MG63 (cell line): ENCODE measurements at places on chromosomes 6 and 20. TPM values are rescaled to one million over a fixed set of nuclear protein-coding genes. Genes with fewer than 3 reads are reported as not detected.

TINAG gene
- not detected in 2 replicates for total RNA-seq

BPIFB1 gene
- total RNA-seq, result not detected in 2 replicates

VSTM2L gene
- total RNA-seq, result 0.81 and 4.0 TPM in 2 replicates

- no peak for DNase-seq
Measured at GRCh38 chr6:108565091-108565766, 4.5 kb downstream of the FOXO3 start.

DNA sequence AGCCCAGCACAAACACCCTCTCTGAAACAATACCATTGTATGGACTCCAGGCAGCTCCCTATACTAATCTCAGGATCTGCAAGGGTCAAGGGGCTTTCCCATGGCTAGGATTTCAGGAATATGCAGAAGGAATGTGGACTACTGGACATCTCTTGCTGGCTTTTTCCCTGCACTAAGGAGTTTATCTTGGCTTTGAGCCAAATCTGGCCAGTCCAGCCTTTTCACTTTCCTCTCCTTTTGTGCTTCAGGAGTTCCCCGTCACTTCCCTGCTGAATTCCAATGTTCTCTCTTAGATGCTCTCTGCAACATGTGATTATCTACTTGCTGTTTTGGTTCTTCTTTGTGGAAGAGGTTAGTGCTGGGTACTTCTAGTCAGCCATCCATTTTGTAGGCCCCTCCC, 568.2 kb downstream of the HDGFL1 start:
- no peak for DNase-seq

GRCh38 chr20:10705801-10706459, 32.1 kb upstream of the JAG1 start:
- DNase-seq, result no peak

DNA sequence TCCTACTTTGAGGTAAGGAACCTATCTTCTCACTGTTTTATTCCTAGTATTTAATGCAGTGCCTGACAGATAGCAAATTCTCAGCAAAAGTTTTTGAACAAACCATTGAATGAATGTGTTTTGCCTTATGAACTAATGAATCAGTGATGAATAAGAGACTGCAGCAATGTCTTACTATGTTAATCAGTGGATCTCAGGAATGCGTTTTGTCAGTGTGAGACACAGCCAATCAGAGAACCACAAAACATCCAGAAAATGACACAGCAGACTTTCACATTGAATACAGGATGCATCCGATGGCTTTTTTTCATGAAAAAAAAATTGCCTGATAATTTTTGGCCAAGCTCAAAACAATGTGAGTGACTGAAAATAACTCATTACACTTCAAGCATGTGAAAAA, 270.5 kb downstream of the BMP2 start:
- DNase-seq, result no peak

DNA sequence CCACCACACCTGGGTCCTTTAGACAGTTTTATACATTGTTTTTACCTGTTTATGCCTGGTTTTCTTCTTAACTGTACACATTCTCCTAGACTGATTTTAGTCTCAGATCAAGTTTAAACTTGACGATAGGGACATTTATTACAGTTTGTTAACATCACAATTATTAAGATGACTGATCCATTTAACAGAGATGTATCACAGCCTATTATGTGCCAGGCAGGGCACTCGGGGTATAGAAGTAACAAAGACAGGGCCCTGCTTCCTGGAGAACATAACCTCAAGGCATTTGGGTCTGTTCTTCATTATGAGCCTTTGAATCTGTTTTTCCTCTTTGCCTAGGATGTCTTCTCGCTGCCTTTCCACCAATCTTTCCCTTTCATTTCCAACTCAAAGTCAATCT, 380.5 kb downstream of the ESR1 start:
- no peak for DNase-seq

- no peak for DNase-seq
Measured at GRCh38 chr6:5054245-5054873, 30.8 kb upstream of the PPP1R3G start.

DNA sequence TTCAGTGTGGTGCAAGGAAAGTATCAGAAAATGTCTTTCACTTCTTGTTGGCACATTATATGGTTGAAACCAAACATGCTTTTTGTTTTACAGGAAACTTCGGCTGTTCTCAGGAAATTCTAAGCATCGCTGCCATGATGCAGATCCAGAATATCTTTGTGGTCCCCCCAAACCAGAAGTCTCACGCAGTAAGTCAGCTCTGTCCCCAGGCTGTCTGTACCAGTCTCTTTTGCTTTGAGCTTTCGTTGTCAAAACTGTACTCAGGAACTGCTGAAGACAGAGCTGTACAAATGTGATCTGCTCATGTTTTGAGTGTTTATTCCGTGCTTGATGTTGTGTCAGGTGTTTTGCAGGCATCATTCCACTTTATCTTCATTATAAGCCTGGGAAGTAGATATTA, 59.6 kb downstream of the DHX35 start:
- no peak for DNase-seq

DNA sequence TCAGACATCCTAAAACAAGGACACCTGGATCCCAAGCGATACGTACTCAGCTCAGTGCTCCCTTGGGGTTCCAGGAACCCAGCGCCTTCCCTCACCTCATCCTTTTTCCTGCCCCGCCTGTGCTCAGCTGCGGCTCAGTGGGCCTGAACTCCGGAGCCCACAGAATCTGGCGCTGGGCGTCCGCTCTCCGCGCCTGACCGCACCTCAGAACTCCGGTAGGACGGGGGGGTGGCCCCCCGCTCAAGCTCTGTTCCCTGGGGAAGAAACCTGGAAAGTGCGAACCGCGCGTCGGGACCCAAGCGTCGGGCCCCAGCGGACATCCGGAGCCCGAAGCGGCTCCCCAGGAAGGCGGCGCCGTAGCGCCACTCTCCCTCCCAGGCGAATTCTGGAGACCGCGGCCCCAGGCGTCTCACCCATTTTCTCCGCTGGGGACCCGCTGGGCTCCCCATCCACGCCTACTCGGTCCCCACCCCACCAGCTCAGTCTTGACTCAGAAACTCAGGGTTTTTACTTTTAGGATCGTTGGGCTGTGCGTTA, 336 bp upstream of the LY6G5C start:
- peak; percentile 20 for DNase-seq

DNA sequence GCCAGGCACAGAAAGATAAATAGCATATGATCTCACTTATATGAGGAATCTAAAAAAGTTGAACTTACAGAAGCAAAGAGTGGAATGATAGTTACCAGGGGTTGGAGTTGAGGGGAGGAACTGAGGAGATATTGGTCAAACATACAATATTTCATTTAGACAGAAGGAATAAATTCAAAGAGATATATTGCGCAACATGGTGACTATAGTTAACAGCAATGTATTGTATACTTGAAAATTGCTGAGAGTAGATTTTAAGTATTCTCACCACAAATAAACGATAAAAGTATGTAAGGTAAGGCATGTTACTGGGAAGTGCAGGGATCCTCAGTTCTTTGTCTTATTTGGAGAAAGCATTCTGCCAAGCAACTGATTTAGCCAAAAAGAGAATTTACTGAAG, 171.9 kb downstream of the LMBRD1 start:
- no peak for DNase-seq

GRCh38 chr6:166924531-166924930, 31.8 kb downstream of the RNASET2 start:
- no peak for DNase-seq

- no peak for DNase-seq
Measured at GRCh38 chr6:140039364-140039763, 664.9 kb upstream of the CITED2 start.

DNA sequence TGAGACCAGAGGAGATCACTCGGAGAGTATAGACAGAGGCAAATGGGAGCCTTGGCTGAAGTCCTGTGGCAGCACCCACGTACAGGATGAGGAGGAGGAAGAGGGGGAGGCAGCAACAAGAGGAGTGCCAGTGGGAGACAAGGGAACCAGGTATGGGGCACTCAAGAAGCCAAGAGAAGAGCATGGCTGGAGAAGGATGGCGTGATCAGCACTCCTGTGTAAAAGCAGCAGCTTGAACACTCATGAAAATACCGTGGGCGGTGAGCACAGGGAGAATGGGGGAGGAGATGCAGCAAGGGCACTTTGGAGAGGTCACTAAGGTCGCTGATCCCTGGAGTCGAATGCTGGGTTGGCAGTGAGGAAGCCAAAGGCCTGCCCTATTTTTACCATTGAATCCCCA, 51.2 kb upstream of the PRND start:
- DNase-seq, result no peak

DNA sequence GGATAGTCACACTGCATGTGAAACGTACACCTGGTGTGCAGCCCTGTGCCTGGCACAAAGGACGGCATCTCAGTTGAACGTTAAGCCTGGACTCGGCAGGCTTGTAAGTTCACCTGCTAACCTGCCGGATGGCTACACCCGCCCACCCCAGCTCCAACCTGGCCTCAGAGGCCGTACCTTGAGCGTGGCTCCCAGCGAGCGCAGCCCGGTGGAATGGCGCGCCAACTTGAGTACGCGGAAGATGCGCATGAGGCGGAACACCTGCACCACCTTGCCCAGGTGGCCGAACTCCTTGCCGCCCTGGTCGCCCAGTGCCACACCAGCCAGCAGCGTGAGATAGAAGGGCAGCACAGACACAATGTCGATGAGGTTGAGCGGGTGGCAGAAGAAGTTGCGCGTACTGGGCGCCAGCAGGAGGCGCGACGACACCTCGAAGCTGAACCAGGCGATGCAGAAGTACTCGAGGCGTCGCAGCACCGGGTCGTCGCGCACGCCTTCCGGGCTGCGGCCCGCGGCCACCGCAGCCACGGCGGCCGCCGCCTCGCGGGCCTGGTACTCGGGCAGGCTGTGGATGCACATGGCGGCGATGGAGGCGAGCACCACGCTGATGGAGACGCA, 3.3 kb downstream of the KCNS1 start:
- no peak for DNase-seq

DNA sequence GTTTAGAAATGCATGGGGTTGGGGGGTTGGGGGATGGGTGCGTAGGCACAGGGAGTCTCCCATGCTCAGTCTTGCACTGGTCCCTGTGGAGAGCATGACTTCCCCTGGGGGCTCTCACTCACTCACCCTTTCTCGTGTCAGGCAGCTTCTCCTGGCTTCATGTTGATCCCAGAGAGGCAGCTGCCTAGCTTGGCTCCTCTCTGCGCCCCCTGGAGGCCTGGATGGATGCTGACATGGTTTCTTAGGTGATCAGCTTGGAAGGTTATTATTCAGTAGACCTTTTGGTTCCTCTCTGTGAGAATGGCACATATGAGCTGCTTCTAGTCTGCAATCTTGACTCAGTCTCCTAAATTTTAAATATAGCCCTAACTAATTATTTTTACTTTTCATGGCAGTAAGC, 109.3 kb upstream of the FAM83B start:
- DNase-seq, result no peak

DNA sequence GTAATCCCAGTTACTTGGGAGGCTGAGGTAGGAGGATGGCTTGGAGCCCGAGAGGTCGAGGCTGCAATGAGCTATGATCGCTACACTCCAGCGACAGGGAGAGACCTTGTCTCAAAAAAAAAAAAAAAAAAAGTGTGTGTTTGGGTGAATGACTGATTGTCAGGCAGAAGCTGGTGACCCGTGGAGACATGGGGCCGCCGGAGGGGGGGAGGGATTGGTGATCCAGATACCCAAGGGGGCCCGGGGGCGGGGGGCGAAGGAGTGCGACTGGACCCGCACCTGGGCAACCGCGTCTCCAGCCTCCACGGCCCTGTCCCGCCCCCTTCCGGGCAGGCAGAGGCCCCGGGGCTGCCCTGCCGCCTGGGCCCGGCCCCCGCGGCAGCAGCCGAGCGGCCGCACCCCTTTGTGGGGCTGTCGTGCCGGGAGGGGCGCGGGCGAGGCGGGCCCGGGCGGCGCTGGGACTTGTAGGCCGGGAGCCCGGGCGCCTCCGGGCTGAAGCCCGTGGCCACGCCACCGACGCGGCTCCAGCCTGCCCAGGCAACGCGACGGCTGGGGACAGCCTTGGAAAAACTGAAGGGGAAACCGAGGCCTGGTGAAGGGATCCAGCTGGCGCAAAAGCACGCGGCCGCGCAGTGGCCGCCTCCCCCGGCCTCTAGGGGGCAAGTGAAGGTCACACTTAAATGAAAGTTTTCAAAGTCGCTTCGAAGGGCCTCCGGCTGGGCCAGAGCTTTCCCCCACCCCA, 2.1 kb upstream of the RBM38 start:
- peak; percentile 67 for DNase-seq

DNA sequence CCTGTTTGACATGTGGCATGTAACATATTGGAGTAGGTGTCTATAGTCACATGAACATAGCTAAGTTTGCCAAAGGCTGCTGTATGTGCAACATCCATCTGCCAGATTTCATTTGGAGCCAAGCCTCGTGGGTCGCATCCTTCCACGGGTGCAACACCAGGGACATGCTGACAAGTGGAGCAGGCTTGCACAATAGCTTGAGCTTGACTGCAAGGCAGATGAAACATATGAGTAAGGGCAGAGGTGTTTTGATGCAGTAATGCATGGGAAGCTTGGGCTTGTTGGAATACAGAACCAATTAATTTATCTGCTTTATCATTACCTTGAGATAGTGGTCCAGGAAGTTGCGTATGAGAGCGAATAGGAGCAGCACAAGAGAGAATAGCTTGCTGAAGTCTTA, 74.1 kb upstream of the BTN3A2 start:
- no peak for DNase-seq

DNA sequence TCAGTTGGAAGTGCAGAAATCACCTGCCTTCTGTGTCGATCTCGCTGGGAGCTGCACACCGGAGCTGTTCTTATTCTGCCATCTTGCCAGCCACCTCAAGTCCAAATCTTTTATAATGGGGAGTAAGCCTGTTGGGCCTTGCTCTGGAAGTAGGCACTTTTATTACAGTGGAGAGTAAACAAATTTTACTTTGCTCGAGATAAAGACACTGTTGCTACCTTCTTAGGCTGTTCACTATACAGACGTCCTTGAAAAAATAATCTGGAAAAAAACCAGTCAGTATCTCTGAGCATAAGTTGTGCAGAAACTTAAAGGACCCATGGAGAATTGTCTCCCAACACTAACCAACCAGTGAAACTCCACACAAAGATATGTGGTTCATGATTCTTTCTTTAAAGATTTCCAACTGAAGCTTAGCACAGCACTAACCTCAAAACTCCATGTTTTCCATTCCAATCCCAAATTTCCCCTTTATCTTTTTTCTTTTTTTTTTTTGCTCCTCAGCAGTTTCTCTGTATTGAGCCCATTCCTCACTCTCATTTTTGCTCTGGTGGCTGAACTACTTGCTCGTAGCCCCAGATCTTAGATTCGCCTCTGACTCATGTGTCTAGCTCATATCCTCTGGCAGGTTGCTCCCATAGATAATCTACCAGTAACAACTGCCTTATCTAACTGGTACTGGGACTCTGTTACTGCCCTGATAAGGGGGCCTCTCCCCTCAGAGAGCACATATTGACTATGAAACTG, 34.3 kb upstream of the COL9A1 start:
- DNase-seq, result no peak

DNA sequence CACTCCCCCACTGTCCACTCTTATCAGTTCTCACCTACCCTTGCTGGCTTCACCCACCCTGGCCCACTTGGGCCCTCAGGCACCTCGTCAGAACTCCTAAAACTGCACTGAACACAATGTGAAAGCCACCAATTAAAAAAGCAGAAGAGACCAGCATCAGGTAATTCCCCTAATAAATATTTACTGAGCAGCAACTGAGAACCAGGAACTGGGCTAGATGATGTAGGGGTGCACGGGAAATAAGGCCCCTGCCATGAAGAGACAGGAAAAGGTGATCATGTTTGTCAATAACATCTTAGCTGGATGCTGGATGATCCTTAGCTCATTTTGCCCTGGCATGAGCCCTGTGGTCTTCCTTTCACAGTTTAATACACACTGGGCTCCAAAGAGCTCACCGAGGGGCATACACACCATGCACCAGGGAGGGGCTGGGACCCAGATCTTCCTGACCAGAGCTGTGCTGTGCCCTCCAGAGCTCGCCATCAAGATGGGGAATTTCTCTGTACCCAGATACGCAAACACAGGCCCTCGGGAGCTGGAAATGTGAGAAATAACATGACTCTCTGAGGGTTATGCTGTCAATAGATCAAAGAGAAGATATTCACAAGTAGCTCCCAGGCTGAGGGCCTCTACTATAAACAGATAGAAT, 113.6 kb upstream of the SLC22A16 start:
- no peak for DNase-seq
